ENCODE measurements at places on chromosomes 13 and 19.

DNA sequence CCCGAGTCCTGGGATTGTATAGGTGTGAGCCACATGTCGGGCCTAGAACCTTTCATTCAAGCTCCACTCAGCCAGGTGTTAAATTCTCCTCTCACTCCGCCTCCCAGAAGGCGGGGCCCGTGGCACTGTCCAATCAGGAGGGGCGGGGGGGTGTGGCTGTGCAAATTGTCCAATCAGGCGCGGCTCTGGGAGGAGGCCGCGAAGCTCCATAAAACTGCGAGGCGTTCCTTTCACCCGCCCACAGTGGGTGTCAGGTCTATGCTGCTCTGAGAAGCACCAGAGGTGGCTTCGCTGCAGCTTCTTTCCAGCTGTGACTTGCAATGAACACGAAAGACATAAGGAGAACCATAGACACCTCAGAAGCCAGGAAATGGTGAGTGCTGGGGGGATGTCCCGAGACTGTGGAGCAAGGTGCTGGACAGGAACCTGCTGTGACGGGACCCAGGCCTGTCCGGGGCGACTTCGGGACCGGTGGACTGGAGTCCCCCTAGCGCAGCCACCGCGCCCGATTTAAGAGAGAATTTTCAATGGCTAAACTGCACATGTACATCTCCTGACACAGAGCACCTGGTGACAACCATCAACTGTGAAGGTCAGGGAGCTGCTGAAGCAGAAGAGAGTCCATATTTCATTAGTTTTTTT lies 3.0 kb upstream of the ZNF136 start:
- no peak for DNase-seq

DNA sequence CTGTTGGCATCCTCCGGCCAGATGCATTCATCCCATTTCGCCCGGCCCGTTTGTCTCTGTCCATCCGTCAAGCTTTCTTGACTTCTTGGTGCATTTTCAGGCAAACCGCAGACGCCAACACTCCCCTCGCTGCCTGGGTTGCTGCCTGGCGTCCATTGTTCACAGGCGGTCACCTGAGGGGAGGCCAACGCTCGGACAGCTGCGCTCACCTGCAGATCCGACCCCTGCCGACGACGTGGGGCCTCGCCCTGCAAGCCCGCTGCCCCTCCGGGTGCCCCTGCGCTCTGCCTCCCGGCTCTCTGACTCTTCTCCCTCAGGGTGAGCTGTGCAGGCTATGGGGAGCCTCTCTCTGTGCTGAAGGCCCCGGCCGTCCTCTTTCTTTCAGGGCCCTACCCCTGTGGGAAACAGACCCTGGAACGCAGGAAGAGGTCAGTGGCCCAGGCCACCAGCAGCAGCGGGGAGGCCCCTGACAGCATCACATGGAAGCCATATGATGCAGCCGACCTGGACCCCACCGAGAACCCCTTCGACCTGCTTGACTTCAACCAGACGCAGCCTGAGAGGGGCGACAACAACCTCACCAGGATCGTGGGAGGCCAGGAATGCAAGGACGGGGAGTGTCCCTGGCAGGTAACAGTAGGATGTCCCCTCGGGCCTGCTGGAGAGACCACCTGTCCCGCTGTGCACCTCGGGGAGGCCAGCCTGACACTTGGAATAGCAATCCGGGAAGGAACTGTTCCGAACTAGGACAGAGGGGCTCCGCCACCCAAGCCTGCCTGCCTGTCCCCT lies 14.8 kb upstream of the PROZ start:
- no peak for DNase-seq

- DNase-seq, result no peak
Observed at GRCh38 chr13:77415253-77416071, 88.6 kb upstream of the MYCBP2 start.

DNA sequence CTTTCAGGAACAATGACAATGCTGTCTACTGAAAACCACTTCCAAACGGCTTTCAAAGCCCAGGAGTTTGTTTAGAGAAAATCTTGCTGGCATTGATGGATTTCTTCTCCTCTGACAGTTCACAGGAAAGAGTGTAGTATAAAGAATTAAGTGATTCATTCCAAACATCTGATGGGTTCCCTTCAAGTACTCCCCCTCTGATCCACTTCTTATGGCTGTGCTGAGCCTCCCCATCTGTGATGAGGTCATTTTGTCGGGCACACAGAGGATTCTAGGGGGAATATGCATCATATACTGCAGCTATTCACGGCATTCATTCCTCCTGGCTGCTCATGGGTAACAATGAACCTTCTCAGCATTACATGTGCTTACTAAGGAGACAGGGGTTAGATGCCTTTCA lies 107.9 kb downstream of the RGCC start:
- DNase-seq, result no peak

DNA sequence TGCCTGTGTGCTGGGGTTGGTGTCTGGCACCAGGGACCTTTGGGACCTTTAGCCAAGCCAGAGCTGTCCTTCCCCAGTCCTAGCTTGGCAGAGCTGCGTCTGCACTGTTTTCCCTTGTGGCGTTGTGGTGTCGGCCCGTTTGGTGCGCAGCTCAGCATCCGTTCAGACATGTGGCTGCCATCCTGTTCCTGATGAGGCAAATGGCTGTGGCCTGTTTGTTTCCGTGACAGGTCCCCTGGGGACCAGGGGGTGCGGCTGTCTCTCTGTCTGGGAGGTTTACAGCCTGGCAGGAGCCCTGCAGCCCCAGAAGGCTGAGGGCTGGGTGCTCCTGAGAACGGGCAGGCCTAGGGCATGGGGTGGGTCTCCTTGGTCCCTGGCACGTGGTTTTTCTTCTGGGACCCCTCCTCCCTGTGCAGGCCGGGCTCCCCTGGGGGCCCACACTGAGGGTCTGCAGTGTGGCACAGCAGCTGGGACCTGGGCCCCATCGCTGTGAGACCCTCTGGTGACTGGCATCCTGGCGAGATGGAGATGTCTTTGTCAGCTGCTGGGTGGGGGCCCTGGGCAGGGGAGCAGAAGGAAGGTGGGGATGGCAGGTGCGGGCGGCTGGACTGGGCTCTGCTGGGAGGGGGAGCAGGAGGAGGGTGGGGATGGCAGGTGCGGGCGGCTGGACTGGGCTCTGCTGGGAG lies 4.0 kb downstream of the SPPL2B start:
- no peak for DNase-seq

DNA sequence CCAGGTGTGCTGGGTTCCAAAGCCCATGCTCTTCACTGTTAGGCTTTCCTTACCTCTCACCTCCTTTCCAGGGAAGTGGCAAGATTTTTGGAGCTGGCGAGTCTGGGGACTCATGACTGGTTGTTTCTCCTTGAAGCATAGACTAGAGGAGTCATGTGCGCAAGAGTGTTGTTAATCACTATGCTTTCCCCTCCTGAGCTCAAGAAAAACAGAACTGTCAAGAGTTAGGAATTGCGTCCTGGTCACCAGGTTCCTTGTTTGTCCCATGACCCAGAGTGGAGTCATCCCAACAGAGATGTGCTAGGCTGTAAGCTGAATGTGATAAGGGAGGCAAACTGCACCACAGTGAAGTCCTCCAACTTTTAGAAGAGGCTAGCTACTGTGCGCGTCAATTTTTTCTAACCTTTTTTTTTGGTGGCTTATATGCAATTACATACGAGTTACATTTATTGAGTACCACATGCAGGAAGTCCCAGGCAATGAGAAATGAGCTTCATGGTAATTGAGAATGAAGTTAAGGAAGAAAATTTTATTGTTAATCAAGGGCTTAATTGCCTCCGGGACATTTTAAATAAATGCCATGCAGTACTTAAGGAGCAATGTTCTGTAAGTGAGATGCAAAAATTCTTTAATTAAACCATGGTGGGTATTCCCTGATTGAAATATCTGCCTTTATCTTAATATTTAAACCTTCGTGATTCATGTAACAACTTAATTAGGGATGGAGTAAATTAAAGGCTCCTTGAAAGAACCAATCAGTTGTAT lies 233.9 kb downstream of the ZIC5 start:
- no peak for DNase-seq

DNA sequence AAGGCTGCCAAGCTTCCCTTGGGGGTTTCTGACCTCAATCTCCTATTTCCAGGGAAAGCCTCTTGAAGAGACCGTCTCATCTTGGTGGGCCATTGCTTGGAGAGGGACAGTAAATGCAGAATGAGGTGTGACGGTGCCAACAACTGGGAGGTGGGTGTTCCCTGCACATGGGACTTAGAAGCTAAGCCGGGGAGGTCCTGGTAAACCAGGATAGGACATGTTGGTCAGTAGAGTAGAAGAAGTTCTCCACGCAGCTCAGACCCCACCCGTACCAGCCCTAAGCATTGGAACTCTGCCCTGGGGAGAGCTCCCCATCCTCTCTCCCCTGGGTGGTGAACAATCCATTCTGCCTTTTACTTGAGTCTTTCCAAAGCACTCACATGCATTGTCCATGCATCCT lies 92.0 kb downstream of the SOX1 start:
- no peak for DNase-seq

- peak; percentile 46 for DNase-seq
Observed at GRCh38 chr13:28819735-28820098, 422 bp upstream of the MTUS2 start.
